GM23248 (cell line): ENCODE measurements at places on chromosomes 11 and 22. TPM values are rescaled to one million over a fixed set of nuclear protein-coding genes. Genes with fewer than 3 reads are reported as not detected.

DNA sequence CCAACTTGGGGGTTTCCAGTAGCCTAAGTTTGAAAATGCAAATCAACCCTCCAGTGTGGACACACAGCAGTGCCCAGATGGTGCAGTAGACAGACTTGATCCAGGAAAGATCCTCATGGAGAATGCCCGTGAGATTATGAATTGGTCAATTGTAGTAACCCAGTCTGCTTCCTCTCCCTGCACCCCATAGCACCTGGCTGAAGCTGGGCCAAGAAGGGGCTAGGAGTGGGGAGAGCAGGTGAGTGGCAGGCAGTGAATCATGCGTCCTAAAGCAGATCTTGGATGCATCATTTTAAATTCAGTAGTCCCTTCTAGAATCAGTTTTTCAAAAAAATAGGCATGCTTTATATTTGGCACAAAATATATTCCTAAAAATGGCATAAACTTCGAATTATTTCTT, 52.2 kb downstream of the CYB5R2 start:
- no peaks in the 10 kb centered on the region for H3K27me3 ChIP-seq
- no peaks in the 10 kb centered on the region for H3K4me1 ChIP-seq
- no peaks in the 10 kb centered on the region for H3K36me3 ChIP-seq
- no peak for DNase-seq
- no peak overlapping the region for H3K4me3 ChIP-seq

GRCh38 chr11:70628855-70629844, 230.8 kb downstream of the CTTN start:
- no peak overlapping the region for H3K27ac ChIP-seq
- no peak for DNase-seq
- no peak overlapping the region for H3K4me3 ChIP-seq
- H3K27me3 ChIP-seq = no peaks in the 10 kb centered on the region
- no peaks in the 10 kb centered on the region for H3K4me1 ChIP-seq
- H3K36me3 ChIP-seq = no peaks in the 10 kb centered on the region

- peak; percentile 30 for DNase-seq
- no peaks in the 10 kb centered on the region for H3K27me3 ChIP-seq
- H3K4me1 ChIP-seq = peaks cover 10% of the 10 kb centered on the region; the same call in 1 of the 2 replicates
- H3K36me3 ChIP-seq = no peaks in the 10 kb centered on the region
- no peak overlapping the region for H3K27ac ChIP-seq
Measured at GRCh38 chr11:3894128-3894731, 38.8 kb downstream of the STIM1 start.

- no peaks in the 10 kb centered on the region for H3K27me3 ChIP-seq
- no peak overlapping the region for H3K27ac ChIP-seq
- H3K4me3 ChIP-seq = no peak overlapping the region
- no peaks in the 10 kb centered on the region for H3K4me1 ChIP-seq
Measured at GRCh38 chr11:77967121-77967520, 27.3 kb downstream of the INTS4 start.

DNA sequence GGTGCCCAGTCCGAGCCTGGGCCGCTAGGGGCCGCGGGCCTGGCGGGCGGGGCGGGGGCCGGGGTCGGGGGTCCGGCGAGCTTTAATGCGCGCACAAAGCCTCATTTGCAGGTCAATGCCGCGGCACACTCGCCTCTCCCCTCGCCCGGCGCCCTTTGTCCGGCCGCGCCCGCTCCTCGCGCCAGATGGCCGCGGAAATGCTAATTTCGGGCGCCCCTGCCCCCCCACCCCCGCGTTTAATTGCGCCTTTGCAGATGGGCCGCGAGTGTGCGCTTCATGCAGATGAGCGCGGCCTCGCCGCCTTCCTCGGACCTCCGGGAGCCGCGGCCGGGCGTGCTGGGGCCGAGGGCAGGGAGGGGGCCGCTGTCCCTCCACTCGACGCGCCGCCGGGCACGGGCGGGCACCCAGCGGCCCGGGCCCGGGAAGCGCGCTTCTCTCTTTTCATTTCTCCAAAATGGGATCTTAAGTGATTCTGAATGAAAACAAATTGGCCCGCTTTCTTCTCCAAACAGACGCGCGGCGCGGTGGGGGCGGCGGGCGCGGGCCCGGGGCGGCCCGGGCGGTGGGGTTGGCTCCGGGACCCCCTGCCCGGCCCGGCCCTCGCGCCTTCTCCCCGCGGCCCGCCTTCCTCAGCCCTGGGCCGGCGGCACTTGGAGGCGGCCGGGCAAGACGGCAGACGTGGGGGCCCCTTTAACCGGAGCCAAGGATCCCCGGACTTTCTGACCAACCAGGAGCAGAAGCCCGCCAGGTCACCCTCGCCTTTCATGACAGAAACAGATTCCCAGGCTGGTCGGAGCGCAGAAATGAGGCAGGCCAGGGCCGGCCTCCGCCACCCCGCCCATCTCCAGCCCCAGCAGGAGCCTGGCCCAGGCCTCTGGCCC, 22.9 kb downstream of the CDKN1C start:
- H3K27ac ChIP-seq = no peak overlapping the region
- peak; percentile 24 for DNase-seq
- no peaks in the 10 kb centered on the region for H3K36me3 ChIP-seq
- H3K27me3 ChIP-seq = peaks cover 12% of the 10 kb centered on the region
- H3K4me1 ChIP-seq = no peaks in the 10 kb centered on the region

DNA sequence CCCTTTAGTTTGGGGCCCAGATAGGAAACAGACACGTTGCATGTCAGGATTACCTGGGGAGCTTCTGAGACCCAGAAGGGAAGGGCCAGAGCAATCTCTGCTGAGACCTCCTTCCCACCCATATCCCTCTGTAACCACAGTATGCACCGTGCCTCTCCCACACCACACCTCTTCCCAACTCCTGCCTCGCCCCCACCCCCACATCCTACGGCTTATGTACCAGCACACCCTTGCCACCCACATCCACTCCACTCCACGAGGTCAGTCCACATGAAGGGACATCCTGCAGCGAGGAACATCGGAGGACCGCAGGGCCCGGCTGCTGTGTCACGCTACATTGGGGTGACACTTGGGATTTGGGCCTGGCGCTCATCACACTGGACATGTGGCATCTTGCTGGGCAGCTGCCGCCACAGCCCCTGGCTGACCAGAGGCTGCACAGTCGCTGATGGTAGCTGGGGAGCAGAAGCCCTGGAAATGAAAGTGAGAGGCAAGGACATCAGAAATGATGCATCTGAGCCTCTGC, 118.3 kb upstream of the LMO1 start:
- H3K27ac ChIP-seq = no peak overlapping the region
- H3K4me1 ChIP-seq = no peaks in the 10 kb centered on the region
- H3K4me3 ChIP-seq = no peak overlapping the region
- no peak for DNase-seq

DNA sequence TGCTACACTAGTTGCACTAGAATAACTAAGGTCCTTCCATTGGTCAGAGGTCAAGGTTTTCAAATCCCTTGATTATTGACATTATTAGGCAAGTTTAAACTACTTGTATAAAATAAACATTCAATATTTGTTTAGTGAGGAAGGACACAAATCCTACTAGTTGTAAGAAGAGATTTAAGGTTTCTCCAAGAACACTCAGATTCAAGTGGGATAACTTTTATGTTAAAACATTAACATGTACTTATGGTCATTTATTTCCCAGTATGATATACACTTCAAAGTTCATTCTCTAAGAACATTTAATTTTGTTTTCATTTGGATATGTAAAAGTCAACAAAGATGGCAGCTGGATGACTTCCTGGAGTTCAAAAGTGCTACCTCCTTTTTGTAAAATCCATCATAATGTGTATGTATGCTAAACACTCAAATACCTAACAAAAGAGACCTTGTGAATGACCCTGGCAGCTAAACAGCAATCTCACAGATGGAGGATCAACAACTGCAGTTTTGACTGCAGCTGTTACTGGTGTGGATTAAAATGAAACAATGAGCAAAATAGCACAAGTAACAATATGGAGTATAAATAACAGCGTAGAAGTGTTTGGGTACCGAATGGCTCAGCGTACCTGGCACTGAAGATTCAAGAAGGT, 1.5 kb downstream of the CCDC90B start:
- peaks cover 27% of the 10 kb centered on the region for H3K4me1 ChIP-seq
- peaks cover 5% of the 10 kb centered on the region; the same call in 1 of the 2 replicates for H3K36me3 ChIP-seq
- DNase-seq = peak; percentile 17
- peak overlapping the region; percentile 91 for H3K27ac ChIP-seq
- H3K27me3 ChIP-seq = no peaks in the 10 kb centered on the region

GRCh38 chr22:23394525-23395326, 185.4 kb downstream of the IGLL1 start:
- no peaks in the 10 kb centered on the region for H3K27me3 ChIP-seq
- H3K4me3 ChIP-seq = no peak overlapping the region
- no peaks in the 10 kb centered on the region for H3K4me1 ChIP-seq

DNA sequence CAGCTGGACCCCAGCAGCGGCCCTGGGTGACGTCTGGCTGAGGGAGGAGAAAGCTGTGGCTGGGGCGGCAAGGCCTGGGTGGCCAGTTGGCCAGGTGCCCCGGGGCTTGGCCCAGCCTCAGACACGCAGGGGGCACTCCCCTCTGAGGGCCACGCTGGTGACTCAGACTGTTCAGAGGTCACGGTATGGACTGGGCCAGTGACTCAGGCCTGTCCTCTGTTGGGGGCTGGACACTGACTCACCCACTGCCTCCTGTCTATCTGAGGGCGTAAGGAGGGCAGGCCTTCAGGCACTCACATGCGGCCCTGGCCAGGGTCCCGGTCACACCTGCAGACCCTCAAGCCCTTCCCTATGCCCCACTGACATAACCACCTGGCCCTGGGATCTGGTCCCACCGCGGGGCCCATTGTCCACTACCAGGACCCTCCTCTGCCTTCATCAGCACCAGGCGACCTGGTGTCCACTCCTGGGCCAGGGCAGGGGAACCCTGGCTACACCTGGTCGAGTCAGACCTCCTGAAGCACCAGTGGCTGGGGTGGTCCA, 3.7 kb upstream of the MUC5AC start:
- H3K4me3 ChIP-seq = no peak overlapping the region
- no peaks in the 10 kb centered on the region for H3K27me3 ChIP-seq
- peak overlapping the region; percentile 25; the same call in 1 of the 2 replicates for H3K27ac ChIP-seq
- DNase-seq = peak; percentile 95
- H3K4me1 ChIP-seq = peaks cover 8% of the 10 kb centered on the region; the same call in 1 of the 2 replicates

GRCh38 chr11:76663486-76663810, 7.1 kb downstream of the LRRC32 start:
- DNase-seq = no peak
- H3K36me3 ChIP-seq = no peaks in the 10 kb centered on the region
- no peak overlapping the region for H3K4me3 ChIP-seq
- no peaks in the 10 kb centered on the region for H3K4me1 ChIP-seq

Gene LRP5
- total RNA-seq = 3.0 and 4.3 TPM in 2 replicates

Gene SMTNL1
- total RNA-seq = not detected in 2 replicates

Gene OR51E1
- not detected in 2 replicates for total RNA-seq
